ENCODE measurements at places on chromosomes 2 and 18.

GRCh38 chr18:27400001-27400400 lies 214.9 kb upstream of the CHST9 start:
- no peak for DNase-seq

DNA sequence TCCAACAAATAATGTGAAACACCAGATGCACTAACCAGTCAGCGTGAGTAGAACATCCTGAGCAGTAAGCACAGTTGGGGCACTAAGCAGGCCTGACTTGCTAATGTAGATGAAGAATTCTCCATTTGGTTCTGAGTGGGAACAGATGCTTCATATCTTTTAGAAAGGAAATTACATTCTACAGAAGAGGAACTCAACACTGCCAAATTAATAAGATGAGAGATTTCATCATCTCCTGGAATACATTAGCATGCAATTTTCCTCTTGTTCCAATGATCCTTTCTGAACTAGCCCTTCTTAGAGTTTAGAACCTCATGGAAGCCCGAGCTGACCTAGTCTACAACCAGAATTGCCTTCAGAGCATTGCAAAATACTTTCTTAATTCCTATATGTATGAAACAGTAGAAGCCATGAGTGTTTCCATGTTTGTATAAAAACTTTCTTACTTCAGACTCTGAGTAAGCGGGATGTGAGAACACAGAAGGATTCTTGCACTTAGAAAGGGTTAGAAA lies 34.8 kb downstream of the COL5A2 start:
- DNase-seq, result no peak

GRCh38 chr2:237258116-237258515 lies 155.8 kb downstream of the COL6A3 start:
- DNase-seq, result no peak

DNA sequence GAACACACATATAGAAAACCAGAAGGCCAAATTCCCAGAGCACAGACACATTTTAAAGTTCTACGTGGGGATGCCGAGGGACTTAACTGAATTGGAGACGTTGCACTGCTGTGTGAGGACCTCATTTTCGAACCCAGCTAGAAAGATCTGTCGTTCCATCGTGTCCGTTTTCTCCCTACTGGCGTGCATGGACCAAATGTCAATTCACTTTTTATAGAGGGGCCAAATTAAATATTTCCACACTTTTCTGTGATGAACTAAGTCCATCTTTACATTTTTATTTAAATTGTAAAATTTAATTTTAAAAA lies 692 bp upstream of the TSHZ1 start:
- DNase-seq, result no peak

DNA sequence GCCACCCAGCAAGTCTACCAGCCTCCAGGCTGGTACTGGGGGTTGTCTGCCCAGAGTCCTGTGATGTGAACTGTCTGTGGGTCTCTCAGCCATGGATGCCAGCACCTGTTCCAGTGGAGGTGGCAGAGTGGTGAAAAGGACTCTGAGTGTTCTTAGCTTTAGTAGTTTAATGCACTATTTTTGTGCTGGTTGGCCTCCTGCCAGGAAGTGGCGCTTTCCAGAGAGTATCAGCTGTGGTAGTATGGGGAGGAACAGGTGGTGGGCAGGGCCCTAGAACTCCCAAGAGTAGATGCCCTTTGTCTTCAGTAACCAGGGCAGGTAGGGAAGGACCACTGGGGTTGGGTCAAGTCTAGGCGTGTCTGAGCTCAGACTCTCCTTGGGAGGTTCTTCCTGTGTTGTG lies 356.7 kb downstream of the STK39 start:
- DNase-seq, result no peak

DNA sequence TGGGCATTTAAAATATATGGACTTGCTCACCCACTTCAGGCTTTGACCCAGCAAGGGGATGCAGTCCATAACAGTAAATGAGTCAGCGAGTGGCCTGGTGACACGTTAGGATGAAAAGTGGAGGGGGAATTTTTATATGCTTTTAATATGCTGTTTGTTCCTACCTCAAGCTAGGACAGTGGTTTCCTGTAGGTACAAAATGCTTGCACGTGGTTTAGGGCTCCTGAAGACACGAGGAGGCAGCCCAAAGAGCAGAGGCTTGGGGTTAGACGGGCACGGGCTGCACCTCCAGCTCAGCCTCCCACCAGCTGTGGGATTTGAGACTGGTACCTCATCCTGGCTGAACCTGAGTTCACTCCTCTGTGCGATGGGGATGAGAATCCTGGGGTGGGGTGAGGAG lies 306.2 kb upstream of the CXCR4 start:
- DNase-seq, result no peak

DNA sequence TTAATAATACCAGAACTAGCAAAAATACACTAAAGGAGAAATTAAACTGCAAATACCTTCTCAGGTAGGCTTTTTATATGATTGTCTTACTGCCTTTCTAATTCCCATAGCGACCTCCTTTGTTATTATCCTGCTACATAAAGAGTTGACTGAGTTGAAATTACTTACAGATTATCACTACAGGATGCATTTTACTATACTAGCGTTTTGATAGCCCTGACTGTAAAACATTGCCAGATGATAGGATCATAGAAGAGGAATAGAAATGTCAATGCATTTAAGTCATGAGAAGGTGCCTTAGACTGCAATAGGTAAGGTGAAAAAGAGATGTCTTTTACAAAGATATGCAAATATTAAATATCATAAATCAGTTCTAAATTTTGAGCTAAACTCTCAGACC lies 639.7 kb downstream of the NRXN1 start:
- no peak for DNase-seq

- DNase-seq, result no peak
These were observed 80.6 kb downstream of the TEX51 start for GRCh38 chr2:126979039-126980003.

- no peak for DNase-seq
These were observed 89.1 kb downstream of the HS1BP3 start for GRCh38 chr2:20561637-20562454.

GRCh38 chr18:21684731-21685130 lies 19.8 kb downstream of the ABHD3 start:
- DNase-seq, result no peak

DNA sequence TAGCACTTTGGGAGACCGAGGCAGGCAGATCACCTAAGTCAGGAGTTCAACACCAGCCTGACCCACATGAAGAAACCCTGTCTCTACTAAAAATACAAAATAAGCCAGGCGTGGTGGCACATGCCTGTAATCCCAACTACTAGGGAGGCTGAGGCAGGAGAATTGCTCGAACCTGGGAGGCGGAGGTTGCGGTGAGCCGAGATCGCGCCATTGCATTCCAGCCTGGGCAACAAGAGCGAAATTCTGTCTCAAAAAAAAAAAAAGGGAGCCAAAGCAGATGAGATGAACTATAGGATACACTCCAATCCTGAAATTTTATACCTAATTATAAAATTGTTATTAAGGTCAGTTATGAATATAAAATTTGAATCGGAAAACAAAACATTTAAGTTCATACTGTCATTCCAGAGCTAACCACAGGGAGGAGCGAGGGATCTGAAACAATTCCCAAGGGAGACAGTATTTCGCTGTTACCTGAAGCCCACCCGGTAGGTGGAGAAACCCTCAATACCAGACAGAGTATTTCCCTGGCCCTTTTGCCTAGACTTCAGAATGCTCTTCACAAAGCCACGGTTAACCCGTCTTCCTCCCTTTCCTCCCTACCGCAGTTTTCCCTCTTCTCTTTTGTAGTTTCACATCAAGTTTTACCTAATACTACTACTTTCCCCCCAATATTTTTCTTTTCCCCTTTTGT lies 1.4 kb downstream of the PPM1G start:
- no peak for DNase-seq

- DNase-seq, result no peak
These were observed 8.8 kb downstream of the PDCD1 start for GRCh38 chr2:241849616-241850543.

DNA sequence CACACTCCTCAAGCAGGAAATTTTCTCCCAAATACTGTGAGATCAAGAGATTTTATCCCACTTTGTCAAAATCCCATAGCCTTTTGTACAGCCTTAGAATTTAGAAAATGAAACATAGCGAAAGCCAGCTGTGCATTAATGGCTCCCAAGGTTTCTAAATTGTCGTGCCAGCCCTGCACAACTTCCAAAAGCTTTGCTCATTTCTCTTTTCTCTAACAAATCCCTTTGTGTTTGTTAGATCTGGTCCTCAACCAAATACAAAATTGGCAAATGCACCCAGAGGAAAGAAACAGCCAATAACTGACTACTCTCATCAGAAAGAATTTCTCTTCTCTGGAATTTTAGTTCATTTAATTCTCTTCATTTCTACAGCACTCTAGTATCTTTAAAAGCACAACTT lies 361.1 kb downstream of the INSIG2 start:
- DNase-seq, result no peak

GRCh38 chr2:133773854-133774653 lies 205.8 kb upstream of the NCKAP5 start:
- DNase-seq, result no peak

GRCh38 chr18:32378705-32379104 lies 92.0 kb downstream of the GAREM1 start:
- DNase-seq, result no peak

DNA sequence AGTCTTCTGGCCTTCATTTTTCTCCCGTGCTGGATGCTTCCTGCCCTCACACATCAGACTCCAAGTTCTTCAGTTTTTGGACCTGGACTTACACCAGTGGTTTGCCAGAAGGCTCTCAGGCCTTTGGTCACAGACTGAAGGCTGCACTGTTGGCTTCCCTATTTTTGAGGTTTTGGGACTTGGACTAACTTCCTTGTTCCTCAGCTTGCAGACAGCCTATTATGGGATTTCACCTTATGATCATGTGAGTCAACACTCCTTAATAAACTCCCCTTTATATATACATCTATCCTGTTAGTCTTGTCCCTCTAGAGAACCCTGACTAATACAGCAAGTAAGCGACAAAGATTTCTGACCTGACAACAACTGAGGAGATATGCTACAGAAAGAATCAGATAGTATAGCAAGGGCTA lies 7.2 kb downstream of the CDC42EP3 start:
- no peak for DNase-seq

GRCh38 chr18:76827205-76828200 lies 5.1 kb downstream of the ZNF236 start:
- no peak for DNase-seq

All from stimulated activated CD8-positive, alpha-beta memory T cell treated with anti-CD3 and anti-CD28 coated beads, Interleukin-15, amount 100 ng/mL, for 4 hours (primary cell).